Smooth muscle cell of the coronary artery (primary cell): ENCODE measurements at places on chromosomes 16 and 17. TPM values are rescaled to one million over a fixed set of nuclear protein-coding genes. Genes with fewer than 3 reads are reported as not detected.

The TBCD gene
- 22.8 and 45.6 TPM in 2 replicates for total RNA-seq

The SDR42E2 gene
- total RNA-seq, result 0.08 TPM in 1 of 2 replicates, not detected in the other

The USP36 gene
- 12.8 and 13.3 TPM in 2 replicates for total RNA-seq

The CCL4 gene
- total RNA-seq, result not detected in 2 replicates

The CIAPIN1 gene
- 18.6 and 46.3 TPM in 2 replicates for total RNA-seq

The HBQ1 gene
- total RNA-seq, result not detected in 2 replicates

The STH gene
- total RNA-seq, result not detected in 2 replicates

The G6PC1 gene
- total RNA-seq, result not detected in 2 replicates

The TBC1D3C gene
- total RNA-seq, result not detected in 2 replicates

The PSMD7 gene
- total RNA-seq, result 64.9 and 76.3 TPM in 2 replicates

The KRTAP1-5 gene
- not detected in 2 replicates for total RNA-seq

The SLC47A1 gene
- total RNA-seq, result 0.53 and 4.6 TPM in 2 replicates

The DYNLL2 gene
- 12.9 and 24.9 TPM in 2 replicates for total RNA-seq

The CDK12 gene
- 12.2 and 14.9 TPM in 2 replicates for total RNA-seq

The TBC1D16 gene
- total RNA-seq, result 30.0 and 48.4 TPM in 2 replicates

The RAB11FIP4 gene
- total RNA-seq, result 0.15 and 18.3 TPM in 2 replicates

The CDK5R1 gene
- total RNA-seq, result 0.35 and 0.75 TPM in 2 replicates

The UBE2Z gene
- 33.7 and 51.9 TPM in 2 replicates for total RNA-seq

The TP53TG3F gene
- total RNA-seq, result not detected in 2 replicates

The CUEDC1 gene
- 6.2 and 9.4 TPM in 2 replicates for total RNA-seq

The BCL6B gene
- 0.30 and 0.47 TPM in 2 replicates for total RNA-seq

The TAC4 gene
- not detected in 2 replicates for total RNA-seq

The TMIGD1 gene
- not detected in 2 replicates for total RNA-seq

The AGRP gene
- 0.08 TPM in 1 of 2 replicates, not detected in the other for total RNA-seq

The GCGR gene
- not detected in 2 replicates for total RNA-seq

The SLC38A8 gene
- not detected in 2 replicates for total RNA-seq

The TRIM37 gene
- 42.1 and 60.4 TPM in 2 replicates for total RNA-seq

The TNS4 gene
- total RNA-seq, result not detected in 2 replicates

The STX1B gene
- total RNA-seq, result 0.53 and 2.7 TPM in 2 replicates

The KATNIP gene
- total RNA-seq, result 16.5 and 20.0 TPM in 2 replicates

The SHISA6 gene
- total RNA-seq, result under 0.01 TPM in 1 of 2 replicates, not detected in the other

The KRTAP1-1 gene
- not detected in 2 replicates for total RNA-seq

The MT1A gene
- 1.7 TPM in 1 of 2 replicates, not detected in the other for total RNA-seq

The ERCC4 gene
- total RNA-seq, result 4.0 and 6.5 TPM in 2 replicates

The SCIMP gene
- total RNA-seq, result not detected in 2 replicates

The NPIPB13 gene
- 0.68 and 1.5 TPM in 2 replicates for total RNA-seq

The HNF1B gene
- total RNA-seq, result not detected in 2 replicates

The RNF222 gene
- not detected in 2 replicates for total RNA-seq

The ZSCAN10 gene
- not detected in 2 replicates for total RNA-seq

The VMO1 gene
- 0.08 and 0.23 TPM in 2 replicates for total RNA-seq

The TNK1 gene
- total RNA-seq, result 0.08 and 0.35 TPM in 2 replicates

The TPSD1 gene
- not detected in 2 replicates for total RNA-seq

The PPP1R9B gene
- total RNA-seq, result 40.7 and 54.1 TPM in 2 replicates

The GABARAP gene
- 180 and 222 TPM in 2 replicates for total RNA-seq

The TMEM98 gene
- 142 and 224 TPM in 2 replicates for total RNA-seq

The ATAD5 gene
- total RNA-seq, result 0.23 and 0.83 TPM in 2 replicates

The LYZL6 gene
- total RNA-seq, result not detected in 2 replicates

The TBC1D3L gene
- total RNA-seq, result 1.9 and 2.5 TPM in 2 replicates

The KRT33B gene
- total RNA-seq, result not detected in 2 replicates

The KLHL10 gene
- 0.08 and 0.12 TPM in 2 replicates for total RNA-seq

The ARSG gene
- total RNA-seq, result 0.98 and 5.1 TPM in 2 replicates

The WNK4 gene
- total RNA-seq, result 0.12 and 1.6 TPM in 2 replicates

The KRT31 gene
- not detected in 2 replicates for total RNA-seq

The MRM3 gene
- 17.6 and 22.5 TPM in 2 replicates for total RNA-seq
